Omental fat pad (tissue), 4 donors: ENCODE measurements at places on chromosomes 2 and 18.

DNA sequence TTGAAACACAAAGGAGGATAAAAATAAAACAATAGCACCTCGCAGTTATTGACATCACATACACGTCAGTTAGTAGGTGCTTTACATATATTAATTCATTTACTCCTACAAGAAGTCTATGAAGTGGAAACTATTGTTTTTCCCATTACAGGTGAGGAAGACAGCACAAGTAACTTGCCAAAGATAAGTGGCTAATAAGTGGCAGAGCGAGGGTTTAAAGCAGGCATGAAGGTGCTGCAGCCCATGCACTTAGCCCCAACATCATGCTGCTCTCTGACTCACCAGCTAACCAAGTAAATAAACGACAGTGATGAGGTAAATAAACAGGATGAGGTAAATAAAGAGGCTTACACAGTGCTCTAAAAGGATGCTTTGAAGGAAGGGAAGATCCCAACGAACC is 498.6 kb upstream of the ZEB2 start:
- no peak for DNase-seq

- DNase-seq: no peak
Measured at GRCh38 chr2:60536746-60537145, 16.7 kb downstream of the BCL11A start.

DNA sequence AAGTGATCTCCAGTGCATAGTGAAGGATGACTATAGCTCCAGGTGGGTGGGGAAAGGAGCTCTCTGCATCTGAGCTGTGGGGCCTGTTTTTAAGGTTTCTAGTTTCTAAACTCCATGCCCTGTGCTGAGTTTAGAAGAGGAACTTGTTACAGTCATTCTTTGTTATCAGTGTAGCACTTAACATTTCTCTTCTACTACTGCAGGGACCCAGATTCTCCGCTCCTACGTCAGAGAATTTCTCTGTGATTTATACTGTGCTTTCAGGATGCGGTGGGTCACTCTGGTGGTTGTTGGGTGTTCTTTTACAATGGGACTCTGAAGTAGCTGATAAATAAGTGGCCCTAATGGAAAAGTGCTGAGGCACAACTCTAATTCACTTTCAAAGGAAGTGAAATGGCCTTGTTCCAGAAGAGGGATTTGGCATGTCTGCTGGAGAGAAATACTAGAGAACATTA is 122.0 kb downstream of the WDSUB1 start:
- no peak for DNase-seq

GRCh38 chr2:16625759-16626158 is 39.9 kb downstream of the CYRIA start:
- no peak for DNase-seq

GRCh38 chr2:128727914-128728313 is 409.2 kb upstream of the HS6ST1 start:
- DNase-seq: no peak
